ENCODE measurements at places on chromosomes 11 and 22.

- peak; percentile 37 for DNase-seq
Measured at GRCh38 chr11:57646799-57647303, 2.9 kb downstream of the YPEL4 start.

GRCh38 chr11:73226297-73227006 lies 8.4 kb downstream of the P2RY2 start:
- DNase-seq: no peak

GRCh38 chr11:61378713-61379313 lies 13.6 kb upstream of the TMEM216 start:
- no peak for DNase-seq

DNA sequence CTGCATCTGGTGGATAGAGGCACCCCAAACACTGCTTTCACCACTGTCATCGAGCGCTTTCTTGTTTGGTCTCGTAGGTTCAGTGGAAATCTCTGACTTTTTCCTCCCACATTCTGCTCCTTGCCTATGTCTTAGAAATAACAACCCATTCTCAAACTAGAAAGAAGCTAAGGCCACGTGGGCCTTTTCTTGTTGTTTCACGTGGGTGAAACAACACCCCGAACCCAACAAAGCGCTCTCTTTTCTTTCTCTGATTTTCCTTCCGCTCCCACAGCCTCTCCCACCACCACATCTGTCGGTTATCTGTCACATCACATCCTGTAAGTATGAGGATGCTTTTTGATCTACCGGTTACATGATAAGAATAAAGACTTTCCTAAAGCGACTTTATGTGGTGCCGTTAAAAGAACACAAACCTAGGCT lies 77.1 kb downstream of the LINC01488 start:
- no peak for DNase-seq

DNA sequence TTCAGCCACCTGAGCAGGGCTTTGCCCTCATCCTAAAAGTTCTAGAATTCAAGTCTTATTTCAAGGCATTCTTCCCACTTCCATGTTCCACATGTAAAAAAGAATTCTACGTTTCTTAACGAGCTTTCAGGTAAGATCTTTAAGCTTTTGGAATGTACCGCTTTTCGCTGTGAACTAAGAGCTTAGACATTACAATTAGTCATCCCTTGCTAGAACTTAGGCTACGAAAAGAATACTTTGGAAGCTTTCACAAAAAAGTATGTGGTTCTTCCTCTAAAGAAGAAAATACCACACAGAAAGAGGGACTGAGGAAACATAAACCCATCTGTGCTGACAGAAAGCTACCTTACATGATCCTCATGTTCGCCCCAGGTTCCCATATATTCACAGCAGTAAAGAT lies 1.9 kb downstream of the NUMA1 start:
- DNase-seq: no peak
